ENCODE measurements at places on chromosomes 11 and 22. TPM values are rescaled to one million over a fixed set of nuclear protein-coding genes. Genes with fewer than 3 reads are reported as not detected.
A peak's percentile ranks its signal among the peaks of the same experiment; 100 is the strongest.

- no peaks in the 10 kb centered on the region for H3K27me3 ChIP-seq
- H3K4me3 ChIP-seq, result no peak overlapping the region
- no peaks in the 10 kb centered on the region for H3K4me1 ChIP-seq
- no peak overlapping the region for H3K27ac ChIP-seq
Measured at GRCh38 chr11:133403900-133404299, 128.4 kb downstream of the OPCML start.

- DNase-seq, result no peak
- H3K27me3 ChIP-seq, result peaks cover 44% of the 10 kb centered on the region
- no peak within 1 kb of the TSS for H3K4me3 ChIP-seq
- peaks cover 20% of the 10 kb centered on the region for H3K4me1 ChIP-seq
- H3K27ac ChIP-seq, result no peak within 1 kb of the TSS
Measured at GRCh38 chr11:62921201-62921572, at the start of gene CHRM1. CHRM1 (minus strand) TSS chr11:62921363; CDS start chr11:62911100, 10,263 bp downstream.

DNA sequence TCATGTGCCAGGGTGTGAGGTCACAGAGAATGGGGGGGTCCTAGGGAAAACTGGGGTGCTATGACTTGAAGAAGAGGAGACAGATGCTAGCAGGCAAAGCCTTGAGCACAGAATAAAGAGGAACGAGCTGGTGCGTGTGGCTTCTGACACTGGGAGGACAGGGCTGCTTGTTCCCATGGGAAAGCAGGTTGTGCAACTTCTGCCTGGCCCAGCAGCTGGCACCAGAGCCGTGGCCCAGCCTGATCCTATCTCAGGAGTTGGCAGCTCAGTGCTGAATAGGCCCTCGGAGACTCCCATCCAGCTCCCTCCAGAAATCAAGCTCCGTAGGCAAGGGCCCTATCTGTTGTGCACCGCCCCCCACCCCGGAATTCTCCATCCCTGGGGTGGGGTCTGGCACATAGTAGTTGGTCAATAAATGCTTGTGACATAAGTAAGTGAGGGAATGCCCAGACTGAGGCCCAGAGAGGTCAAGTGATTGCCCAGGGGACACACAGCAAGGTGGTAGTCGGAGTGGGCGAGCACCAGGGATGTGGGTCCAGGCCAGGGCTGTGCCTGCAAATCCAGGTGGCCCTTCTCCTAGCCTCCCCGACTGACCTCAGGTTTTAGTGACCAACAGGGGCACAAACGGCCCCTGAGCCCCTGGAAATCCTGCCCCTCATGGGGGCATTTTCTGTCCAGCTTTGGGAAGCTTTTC, 19.5 kb upstream of the FADD start:
- H3K4me1 ChIP-seq, result no peaks in the 10 kb centered on the region
- H3K27me3 ChIP-seq, result no peaks in the 10 kb centered on the region
- H3K4me3 ChIP-seq, result no peak overlapping the region
- no peak for DNase-seq
- H3K27ac ChIP-seq, result no peak overlapping the region

DNA sequence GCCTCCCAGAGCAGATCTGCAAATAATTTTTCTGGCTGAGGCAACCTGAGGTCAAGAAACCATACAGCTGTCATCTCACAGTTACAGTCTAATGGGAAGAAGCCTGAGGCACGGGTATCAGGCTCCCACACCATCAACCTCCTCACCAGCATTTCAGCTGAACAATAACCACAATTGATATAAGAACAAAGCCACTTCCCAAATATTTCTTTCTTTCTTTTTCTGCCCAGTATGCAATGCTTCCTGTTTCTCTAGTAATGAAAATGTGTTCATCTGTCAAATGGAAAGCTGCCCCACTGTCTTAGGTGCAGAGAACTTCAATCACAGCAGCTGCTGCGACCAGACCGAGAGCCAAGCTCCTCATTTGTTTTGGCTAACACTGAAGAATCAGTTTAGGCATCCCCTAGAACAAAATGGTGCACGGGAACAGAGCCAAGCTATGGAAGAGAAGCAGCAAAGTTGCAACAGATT, 108.4 kb downstream of the BLID start:
- no peaks in the 10 kb centered on the region for H3K27me3 ChIP-seq
- no peaks in the 10 kb centered on the region for H3K4me1 ChIP-seq
- H3K4me3 ChIP-seq, result no peak overlapping the region

- peaks cover 33% of the 10 kb centered on the region for H3K36me3 ChIP-seq
- no peak overlapping the region for H3K27ac ChIP-seq
- H3K4me3 ChIP-seq, result no peak overlapping the region
- DNase-seq, result no peak
- H3K4me1 ChIP-seq, result peaks cover 2% of the 10 kb centered on the region
- H3K27me3 ChIP-seq, result no peaks in the 10 kb centered on the region
Measured at GRCh38 chr11:35725885-35726284, 63.3 kb downstream of the TRIM44 start.

DNA sequence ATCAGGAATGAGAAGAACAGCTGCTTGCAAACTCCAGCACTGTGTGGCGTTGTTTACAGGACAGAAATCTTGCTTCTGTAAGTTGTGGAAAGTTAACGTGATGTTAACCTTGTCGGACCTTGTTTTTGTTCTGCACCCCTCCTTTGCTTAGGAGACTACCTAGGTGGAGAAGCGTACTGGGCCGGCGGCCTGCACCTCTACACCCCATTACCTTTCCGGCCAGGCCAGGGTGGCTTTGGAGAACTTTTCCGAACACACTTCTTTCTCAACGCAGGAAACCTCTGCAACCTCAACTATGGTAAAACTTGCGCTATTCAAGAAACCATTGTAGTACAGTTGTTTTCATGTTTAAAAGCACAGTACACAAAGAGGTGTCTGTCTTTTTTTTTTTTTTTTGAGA, 33.7 kb downstream of the SAMM50 start:
- DNase-seq, result no peak
- H3K4me3 ChIP-seq, result no peak overlapping the region
- H3K27ac ChIP-seq, result no peak overlapping the region
- no peaks in the 10 kb centered on the region for H3K27me3 ChIP-seq
- peaks cover 54% of the 10 kb centered on the region for H3K36me3 ChIP-seq

DNA sequence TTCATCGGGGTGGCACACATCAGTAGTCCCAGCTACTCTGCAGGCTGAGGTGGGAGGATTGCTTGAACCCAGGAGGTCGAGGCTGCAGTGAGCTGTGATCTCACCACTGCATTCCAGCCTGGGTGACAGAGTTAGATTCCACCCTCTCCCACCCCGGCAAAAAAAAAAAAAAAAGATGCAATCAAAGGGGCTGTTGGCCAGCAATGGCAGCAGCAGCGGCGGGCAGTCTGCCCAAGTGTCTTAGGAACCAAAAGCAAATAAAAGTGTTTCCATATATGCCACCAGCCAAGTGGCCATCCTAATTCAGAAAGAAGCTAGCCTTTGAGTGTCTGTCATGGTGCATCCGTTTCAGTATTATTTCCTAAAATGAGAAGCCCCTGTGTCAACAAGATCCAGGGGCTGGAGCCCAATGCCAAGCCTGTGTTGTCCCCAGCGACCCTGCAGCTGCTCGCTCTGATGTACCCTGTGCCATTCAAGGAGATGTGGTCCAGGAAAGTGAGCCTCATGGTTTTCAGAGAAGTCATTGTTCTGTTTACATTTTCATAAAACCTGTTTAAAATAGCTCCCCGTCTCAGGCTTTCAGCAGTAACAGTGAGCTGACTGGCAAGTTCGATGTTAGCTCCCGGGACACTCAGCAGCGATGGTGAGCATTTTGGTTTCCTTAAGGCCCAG, 12.5 kb downstream of the CDPF1 start:
- no peaks in the 10 kb centered on the region for H3K27me3 ChIP-seq
- no peak overlapping the region for H3K4me3 ChIP-seq
- H3K27ac ChIP-seq, result no peak overlapping the region

GRCh38 chr11:14318581-14318981, 40.4 kb downstream of the RRAS2 start:
- H3K4me3 ChIP-seq, result peak overlapping the region; percentile 5
- H3K27me3 ChIP-seq, result no peaks in the 10 kb centered on the region
- no peak overlapping the region for H3K27ac ChIP-seq

DNA sequence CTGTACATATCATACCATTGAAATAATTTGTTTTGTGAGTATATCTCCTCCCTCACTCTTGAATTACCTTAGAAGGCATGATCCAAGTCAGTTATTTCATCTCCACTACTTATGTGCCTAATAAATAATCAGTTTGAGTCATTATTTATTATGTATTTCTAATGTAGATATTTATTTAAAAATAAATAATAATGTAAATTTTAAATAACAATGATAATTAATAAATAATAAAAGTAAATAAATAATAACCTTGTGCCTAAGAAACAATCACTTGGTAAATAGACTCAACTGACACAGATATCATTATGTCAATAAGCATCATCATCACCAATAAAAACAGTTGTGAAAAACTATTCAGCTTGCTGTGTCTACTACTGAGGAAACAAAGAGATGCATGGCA, 213.8 kb downstream of the CNTN5 start:
- DNase-seq, result no peak
- no peak overlapping the region for H3K27ac ChIP-seq
- H3K4me3 ChIP-seq, result no peak overlapping the region
- H3K27me3 ChIP-seq, result no peaks in the 10 kb centered on the region
- H3K36me3 ChIP-seq, result no peaks in the 10 kb centered on the region
- H3K4me1 ChIP-seq, result no peaks in the 10 kb centered on the region

GRCh38 chr22:26417406-26417805, 11.7 kb upstream of the ASPHD2 start:
- DNase-seq, result no peak
- no peak overlapping the region for H3K4me3 ChIP-seq
- H3K36me3 ChIP-seq, result no peaks in the 10 kb centered on the region
- no peaks in the 10 kb centered on the region for H3K4me1 ChIP-seq
- H3K27ac ChIP-seq, result no peak overlapping the region

- H3K4me1 ChIP-seq, result no peaks in the 10 kb centered on the region
- H3K27ac ChIP-seq, result no peak overlapping the region
- H3K27me3 ChIP-seq, result peaks cover 4% of the 10 kb centered on the region
Measured at GRCh38 chr11:1831338-1832210, 3.2 kb upstream of the SYT8 start.

GRCh38 chr11:123892031-123892430, 6.6 kb upstream of the TMEM225 start:
- H3K27ac ChIP-seq, result no peak overlapping the region
- no peaks in the 10 kb centered on the region for H3K36me3 ChIP-seq
- no peaks in the 10 kb centered on the region for H3K27me3 ChIP-seq

- DNase-seq, result no peak
- H3K27ac ChIP-seq, result no peak overlapping the region
- no peak overlapping the region for H3K4me3 ChIP-seq
Measured at GRCh38 chr22:29090039-29090438, 17.2 kb downstream of the KREMEN1 start.

DNA sequence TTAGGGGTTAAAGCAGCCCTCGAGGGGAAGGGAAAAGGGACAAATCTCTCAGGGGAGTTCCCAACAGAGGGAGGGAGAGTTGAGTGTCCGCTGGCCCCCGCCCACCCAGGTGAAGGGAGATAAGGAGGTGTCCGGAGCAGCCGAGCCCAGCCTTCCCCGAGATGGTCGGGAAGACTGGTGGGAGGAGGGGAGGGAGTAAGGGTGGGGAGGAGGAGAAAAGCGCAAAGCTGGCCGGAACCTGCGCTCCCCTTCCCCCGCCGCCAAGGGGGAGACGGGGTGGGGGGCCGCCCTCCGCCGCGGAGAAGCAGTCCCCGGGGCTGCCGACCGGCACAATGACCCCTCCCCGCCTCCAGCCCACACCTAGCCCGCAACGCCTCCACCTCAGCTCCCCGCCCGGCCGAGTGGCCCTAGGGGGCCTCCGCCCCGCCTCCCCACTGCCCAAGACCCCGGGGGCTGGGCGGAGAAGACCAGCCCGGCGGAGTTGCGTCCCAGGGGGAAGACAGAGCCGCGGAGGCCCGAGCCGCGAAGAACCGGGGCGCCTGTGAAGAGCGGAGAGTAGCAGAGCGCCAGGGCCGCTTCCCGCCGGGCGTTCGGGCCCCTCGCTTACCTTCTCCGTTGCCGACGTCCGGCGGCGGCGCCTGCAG, 479 bp downstream of the RSF1 start:
- peaks cover 35% of the 10 kb centered on the region for H3K4me1 ChIP-seq
- peak overlapping the region; percentile 97 for H3K4me3 ChIP-seq
- H3K27ac ChIP-seq, result peak overlapping the region; percentile 93
- H3K27me3 ChIP-seq, result no peaks in the 10 kb centered on the region
- peak; percentile 46 for DNase-seq

GRCh38 chr11:65084598-65085375, 765 bp downstream of the ZFPL1 start:
- H3K4me3 ChIP-seq, result peak overlapping the region; percentile 92
- H3K27ac ChIP-seq, result peak overlapping the region; percentile 98
- peaks cover 70% of the 10 kb centered on the region for H3K36me3 ChIP-seq
- no peak for DNase-seq
- H3K27me3 ChIP-seq, result no peaks in the 10 kb centered on the region

GRCh38 chr11:69655479-69656428, 14.8 kb downstream of the CCND1 start:
- no peaks in the 10 kb centered on the region for H3K27me3 ChIP-seq
- no peak overlapping the region for H3K4me3 ChIP-seq
- H3K4me1 ChIP-seq, result no peaks in the 10 kb centered on the region
- no peak overlapping the region for H3K27ac ChIP-seq
- no peaks in the 10 kb centered on the region for H3K36me3 ChIP-seq

- H3K4me1 ChIP-seq, result peaks cover 2% of the 10 kb centered on the region
- H3K4me3 ChIP-seq, result no peak overlapping the region
- no peak for DNase-seq
- H3K36me3 ChIP-seq, result no peaks in the 10 kb centered on the region
- peaks cover 3% of the 10 kb centered on the region for H3K27me3 ChIP-seq
- no peak overlapping the region for H3K27ac ChIP-seq
Measured at GRCh38 chr11:11039208-11039965, 181.5 kb upstream of the ZBED5 start.

DNA sequence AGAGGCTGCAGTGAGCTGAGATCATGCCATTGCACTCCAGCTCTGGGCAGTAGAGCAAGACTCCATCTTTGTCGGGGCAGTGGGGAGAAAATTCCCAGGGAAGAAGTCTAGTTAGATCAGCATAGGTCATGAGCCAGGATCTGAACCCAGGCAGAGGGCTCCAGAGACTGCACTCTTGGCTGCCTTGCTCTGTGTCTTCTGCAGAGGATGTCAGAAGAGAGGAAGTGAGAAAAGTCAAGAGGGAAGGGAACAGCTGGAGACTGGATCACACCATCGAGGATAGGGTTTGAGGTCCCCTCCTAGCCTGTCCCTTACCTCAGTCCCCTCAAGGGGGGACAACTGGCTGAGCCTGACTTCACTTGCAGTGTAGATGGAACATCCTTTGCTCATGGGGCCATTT, 5.8 kb downstream of the MYOD1 start:
- H3K36me3 ChIP-seq, result no peaks in the 10 kb centered on the region
- H3K27ac ChIP-seq, result no peak overlapping the region
- no peaks in the 10 kb centered on the region for H3K4me1 ChIP-seq
- H3K4me3 ChIP-seq, result no peak overlapping the region
- DNase-seq, result no peak
- peaks cover 59% of the 10 kb centered on the region for H3K27me3 ChIP-seq

GRCh38 chr22:30324014-30324730, 2.6 kb downstream of the TBC1D10A start:
- H3K4me1 ChIP-seq, result peaks cover 72% of the 10 kb centered on the region
- peak overlapping the region; percentile 87 for H3K4me3 ChIP-seq
- peak; percentile 87 for DNase-seq
- peaks cover 64% of the 10 kb centered on the region for H3K36me3 ChIP-seq
- no peaks in the 10 kb centered on the region for H3K27me3 ChIP-seq
- H3K27ac ChIP-seq, result peak overlapping the region; percentile 76

The TMEM25 gene
- total RNA-seq, result 8.9 TPM

The MS4A12 gene
- total RNA-seq, result not detected

The OR51B5 gene
- total RNA-seq, result not detected

The ACTN3 gene
- total RNA-seq, result not detected

The CAT gene
- 37.7 TPM for total RNA-seq

The KIAA1671 gene
- total RNA-seq, result 5.5 TPM

The NAALADL1 gene
- 7.5 TPM for total RNA-seq

The ABTB2 gene
- 0.97 TPM for total RNA-seq

The SMC1B gene
- 1.6 TPM for total RNA-seq

The TSSK2 gene
- total RNA-seq, result not detected

The SLC35E4 gene
- total RNA-seq, result 1.8 TPM

The MMP10 gene
- total RNA-seq, result not detected

The OR8K1 gene
- total RNA-seq, result not detected

The SREBF2 gene
- 93.0 TPM for total RNA-seq

Data from activated CD8-positive, alpha-beta T cell treated with anti-CD3 and anti-CD28 coated beads, Interleukin-2, amount 10 ng/mL, durations not matched to agents 7 days and 5 days (primary cell).